ENCODE measurements at places on chromosomes 16 and 17.

- no peak for DNase-seq
These were observed 205.1 kb upstream of the MAF start for GRCh38 chr16:79805621-79806020.

- no peak for DNase-seq
These were observed 141.1 kb downstream of the RGS9 start for GRCh38 chr17:65278050-65278819.

DNA sequence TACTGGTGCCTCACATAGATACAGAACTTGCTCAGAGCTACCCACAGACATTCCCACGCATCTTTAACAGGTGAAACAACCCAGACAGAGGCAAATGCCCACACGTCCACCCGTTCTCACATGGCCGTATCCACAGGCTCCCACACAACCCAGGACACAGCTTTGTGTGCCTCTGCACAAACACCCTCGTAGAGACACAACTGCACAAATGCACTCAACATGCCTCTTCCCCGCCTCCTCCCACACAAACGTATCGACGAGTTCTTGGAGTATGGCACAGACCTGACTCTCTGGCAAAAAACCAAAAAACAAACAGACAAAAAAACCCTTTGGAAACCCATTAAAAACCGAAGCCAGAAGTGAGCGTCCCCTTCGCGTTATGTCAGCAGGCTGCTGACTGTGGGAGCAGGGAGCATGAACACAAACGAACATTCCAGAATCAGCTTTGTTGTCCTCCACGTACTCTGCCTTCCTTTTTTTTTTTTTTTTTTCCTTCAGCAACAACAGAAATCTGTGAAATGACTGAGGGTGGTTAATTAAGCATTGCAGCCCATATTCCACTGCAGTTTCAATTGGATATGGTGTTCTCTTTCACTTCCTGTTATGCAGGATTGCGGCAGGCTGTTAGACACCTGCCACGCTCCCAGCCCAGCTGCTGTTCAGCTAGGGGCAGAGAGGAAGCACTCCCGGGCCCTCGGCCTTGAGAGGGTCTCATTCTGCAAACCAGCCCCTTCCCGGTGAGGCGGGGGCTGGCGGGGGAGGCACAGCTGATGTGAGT lies 313.7 kb downstream of the MAF start:
- peak; percentile 16 for DNase-seq

- no peak for DNase-seq
These were observed 230.3 kb downstream of the MAP2K4 start for GRCh38 chr17:12250973-12251372.

- no peak for DNase-seq
These were observed 24.4 kb downstream of the IRF8 start for GRCh38 chr16:85923153-85924021.

- no peak for DNase-seq
These were observed 128.7 kb upstream of the ZFHX3 start for GRCh38 chr16:73176577-73177013.

- DNase-seq: no peak
These were observed 47.6 kb downstream of the HSD17B2 start for GRCh38 chr16:82082543-82083244.

GRCh38 chr16:31354394-31355291 lies at the start of gene ITGAX:
Gene ITGAX (plus strand): TSS chr16:31355176. CDS start chr16:31355255, 79 bp downstream.
- DNase-seq: peak; percentile 34

- DNase-seq: no peak
These were observed 17.4 kb downstream of the ADAP2 start for GRCh38 chr17:30939051-30939689.

DNA sequence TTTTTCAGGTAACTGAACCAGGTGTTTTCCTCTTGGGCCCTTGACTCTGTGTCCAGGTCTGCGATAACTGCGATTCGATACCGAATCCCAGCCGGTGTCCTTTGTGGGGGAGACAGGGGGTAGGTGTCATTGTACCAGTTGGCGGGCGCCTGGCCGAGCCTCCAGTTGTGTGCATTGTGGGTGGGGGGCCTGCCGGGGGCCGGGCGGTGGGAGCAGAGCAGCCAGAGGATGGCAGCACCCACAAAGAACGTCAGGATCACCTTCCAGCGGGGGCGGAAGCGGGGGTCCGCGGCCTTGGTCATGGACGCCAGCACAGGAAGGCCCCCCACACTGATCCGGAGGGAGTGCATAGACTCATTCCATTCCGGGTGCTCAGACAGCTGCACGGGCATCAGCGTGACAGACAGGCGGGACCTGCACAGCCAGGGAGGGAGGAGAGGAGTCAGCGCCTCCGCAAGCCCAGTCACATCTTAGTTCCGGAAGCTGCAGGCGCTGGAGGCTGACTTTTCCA lies 12.3 kb downstream of the CANT1 start:
- DNase-seq: no peak

GRCh38 chr17:10156948-10157607 lies 41.3 kb downstream of the GAS7 start:
- DNase-seq: no peak

DNA sequence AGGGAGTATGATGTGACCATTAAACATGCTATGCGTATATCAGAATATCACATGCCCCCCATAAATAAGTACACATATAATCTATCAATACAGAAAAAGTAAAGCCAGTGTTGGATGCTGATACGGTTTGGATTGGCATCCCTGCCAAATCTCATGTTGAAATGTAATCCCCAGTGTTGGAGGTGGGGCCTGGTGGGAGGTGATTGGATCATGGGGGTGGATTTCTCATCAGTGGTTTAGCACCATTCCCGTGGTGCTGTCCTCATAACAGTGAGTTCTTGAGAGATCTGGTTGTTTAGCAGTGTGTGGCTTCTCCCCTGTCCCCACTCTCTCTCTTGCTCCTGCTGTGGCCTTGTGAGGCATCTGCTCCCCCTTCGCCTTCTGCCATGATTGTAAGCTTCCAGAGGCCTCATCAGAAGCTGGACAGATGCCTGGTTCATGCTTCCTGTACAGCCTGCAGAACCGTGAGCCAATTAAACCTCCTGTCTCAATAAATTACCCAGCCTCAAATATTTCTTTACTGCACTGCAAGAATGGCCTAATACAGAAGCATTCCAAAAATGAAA lies 88.9 kb downstream of the AATF start:
- no peak for DNase-seq

- DNase-seq: no peak
These were observed 4.1 kb upstream of the LCAT start for GRCh38 chr16:67948015-67948414.

DNA sequence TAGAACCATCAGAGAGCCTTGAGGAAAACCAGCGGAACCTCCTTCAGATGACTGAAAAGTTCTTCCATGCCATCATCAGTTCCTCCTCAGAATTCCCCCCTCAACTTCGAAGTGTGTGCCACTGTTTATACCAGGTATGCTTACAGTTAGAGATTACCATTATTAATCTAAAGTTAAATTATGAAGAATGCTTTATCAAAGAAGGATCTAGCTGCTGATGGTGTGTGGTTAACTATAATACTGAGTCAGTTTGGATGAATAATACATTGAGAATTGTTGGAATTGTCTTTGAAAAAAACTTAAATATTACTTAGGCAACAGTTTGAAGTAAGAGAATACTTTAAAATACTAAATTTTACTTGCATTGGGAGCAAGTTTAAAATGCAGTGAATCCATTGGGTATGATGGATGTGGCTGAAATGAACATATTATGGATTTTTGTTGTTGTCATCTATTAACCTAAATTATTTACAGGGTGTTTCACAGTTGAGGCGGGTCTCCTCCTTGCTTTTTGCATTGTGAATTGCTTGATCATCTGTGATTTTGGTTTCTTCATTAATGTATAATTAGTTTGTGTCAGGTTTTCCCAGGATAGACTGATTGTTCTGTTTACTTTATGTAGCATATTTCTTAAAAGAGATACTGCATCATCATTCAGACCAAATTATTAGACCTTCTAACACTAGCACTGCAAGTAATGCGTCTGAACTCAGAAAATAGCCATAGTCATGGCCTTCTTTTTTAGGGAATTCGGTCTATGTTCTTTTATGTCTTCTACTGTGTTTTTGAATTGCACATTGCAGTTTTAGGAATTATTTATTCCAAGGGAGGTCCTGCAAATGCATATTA lies 47.8 kb downstream of the OMG start:
- DNase-seq: no peak

DNA sequence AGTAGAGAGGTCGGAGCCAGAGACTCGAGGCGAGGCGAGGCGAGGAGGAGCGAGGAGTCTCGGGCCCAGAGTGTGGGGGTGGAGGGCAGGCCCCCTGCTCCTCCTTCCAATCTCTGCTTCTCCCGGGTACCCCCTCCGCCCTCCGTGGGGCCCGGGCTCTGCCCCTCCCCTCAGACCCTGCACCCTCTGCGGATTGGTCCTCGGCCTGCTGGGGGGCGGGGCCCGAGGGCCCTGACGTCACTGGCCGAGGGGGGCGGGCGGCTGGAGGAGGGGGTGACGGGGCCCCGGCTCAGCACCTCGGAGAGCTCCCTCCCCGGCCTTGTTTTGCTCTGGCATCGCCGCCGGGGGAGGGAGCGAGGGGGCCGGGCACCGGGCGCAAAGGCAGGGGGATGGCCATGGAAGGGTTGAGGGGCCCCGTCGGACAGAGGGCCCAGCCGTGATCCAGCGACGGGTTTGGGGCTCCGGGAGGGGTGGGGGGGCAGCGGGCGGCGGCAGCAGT lies at the start of gene RUNDC3A:
TSS of gene RUNDC3A (plus strand) at position 282 of the 499 bp plus-strand sequence. CDS start 232 bp downstream, outside the sequence.
- peak; percentile 76 for DNase-seq

GRCh38 chr16:50743581-50744225 lies 1.8 kb downstream of the CYLD start:
- no peak for DNase-seq

- no peak for DNase-seq
These were observed 215.4 kb downstream of the UTP18 start for GRCh38 chr17:51475730-51476129.

DNA sequence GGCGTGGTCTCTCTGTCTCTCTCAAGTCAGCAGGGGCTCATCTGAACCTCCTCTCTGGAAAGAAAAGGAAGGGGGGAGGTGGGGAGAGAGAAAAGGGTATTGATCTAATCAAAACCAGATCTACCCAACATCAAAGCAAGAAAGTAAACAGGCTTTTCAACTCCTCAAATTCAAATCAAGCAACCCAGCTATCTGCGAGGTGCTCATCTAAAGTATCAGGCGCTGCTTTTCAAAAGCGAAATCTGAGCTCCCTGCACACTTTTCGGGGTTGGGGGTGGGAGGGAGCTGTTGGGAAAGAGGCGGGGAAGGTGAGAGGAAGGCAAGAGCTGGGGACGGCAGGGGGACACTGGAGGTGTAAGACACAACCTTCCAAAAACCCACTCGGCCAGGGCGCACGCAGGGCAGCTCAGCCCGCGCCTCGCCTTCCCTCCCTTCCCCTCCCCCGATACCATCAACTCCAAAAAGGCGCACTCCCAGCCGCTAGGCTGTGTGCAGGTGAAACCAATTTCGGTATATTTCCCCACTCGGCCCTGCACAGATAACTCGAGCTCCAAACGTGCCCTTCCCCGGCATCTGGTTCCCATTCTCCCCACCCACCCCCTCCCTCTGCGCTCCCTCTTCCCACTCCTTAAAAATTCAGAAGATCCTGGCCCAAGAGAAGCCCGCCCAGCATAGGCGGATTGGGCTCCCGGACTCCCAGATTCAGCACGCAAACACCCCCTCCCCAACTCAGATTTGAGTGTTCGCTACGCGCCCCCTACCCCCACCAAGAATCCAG lies 2.6 kb downstream of the AXIN2 start:
- no peak for DNase-seq

DNA sequence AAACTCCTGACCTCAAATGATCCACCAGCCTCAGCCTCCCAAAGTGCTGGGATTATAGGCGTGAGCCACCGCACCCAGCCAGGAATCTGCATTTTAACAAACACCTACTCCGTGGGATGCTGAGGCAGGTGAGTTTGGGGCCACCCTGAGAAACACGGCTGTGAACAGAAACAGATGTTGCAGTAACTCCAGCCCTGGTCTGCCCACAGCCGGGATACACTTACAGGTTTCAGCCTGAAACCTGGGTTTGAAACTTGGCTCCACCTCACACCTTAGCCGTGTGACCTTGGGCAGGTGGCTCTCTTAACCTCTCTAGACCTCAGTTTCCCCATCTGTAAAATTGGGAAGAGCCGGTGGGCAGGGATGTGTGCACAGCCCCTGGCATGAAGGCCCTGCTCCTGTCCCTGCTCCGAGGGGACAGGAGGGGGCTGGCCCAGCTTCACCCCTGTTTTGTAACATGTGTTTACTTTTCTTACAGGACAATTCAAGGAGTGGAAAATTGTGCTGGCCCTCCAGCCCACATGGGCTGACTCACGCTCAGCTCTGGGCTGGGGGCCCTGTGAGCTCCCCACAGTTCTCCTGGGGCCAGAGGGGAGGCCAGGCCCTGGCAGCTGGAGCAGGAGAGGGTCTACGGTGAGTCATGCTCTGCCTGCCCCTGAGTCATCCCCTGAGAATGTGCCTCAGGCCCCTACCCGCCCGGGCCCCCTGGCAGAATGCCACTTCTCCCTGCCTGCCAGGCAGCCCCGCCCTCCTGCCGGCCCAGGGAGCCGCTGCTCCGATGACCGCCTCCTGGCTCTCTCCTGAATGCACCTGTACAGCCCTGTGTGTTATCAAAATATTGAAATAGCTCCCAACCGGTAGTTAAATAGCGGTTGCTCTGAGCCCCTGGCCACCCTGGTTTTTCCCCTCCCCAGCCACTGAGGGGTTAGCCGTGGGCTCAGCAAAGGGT lies 7.7 kb upstream of the PPL start:
- no peak for DNase-seq

- no peak for DNase-seq
These were observed 1.6 kb downstream of the CA7 start for GRCh38 chr16:66845791-66846221.

Data from activated T-helper 9 cell treated with anti-CD3 and anti-CD28 coated beads, Interleukin-2, amount 50 U/mL, for 16 hours (primary cell).